ENCODE measurements at places on chromosomes 6 and 20.

DNA sequence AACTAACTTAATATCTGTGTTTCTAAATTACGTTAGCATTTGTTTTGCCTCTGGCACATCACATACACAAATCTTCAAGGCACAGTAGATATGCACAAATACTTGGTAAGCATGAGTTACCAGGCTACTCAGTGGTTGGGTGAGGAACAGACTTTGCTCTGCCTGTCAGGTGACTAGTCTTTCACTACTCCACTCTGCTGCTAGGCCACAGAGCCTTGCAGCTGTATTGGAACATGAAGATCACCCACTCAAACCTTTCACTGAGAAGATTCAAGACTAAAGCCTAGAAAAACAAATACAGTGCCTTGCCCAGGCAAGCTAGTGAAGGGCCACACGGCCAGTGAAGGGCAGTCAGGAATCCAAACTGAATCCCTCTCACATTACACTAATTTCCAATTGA, 47.0 kb downstream of the DTNBP1 start:
- DNase-seq, result no peak

- no peak for DNase-seq
Measured at GRCh38 chr20:47703748-47704147, 81.5 kb downstream of the SULF2 start.

- DNase-seq, result no peak
Measured at GRCh38 chr6:37990762-37991525, 171.4 kb downstream of the ZFAND3 start.

GRCh38 chr6:121436274-121436857, 920 bp downstream of the GJA1 start:
- no peak for DNase-seq

GRCh38 chr6:5898563-5898962, 108.2 kb downstream of the NRN1 start:
- no peak for DNase-seq

- no peak for DNase-seq
Measured at GRCh38 chr20:54158226-54158625, 15.6 kb downstream of the CYP24A1 start.

- DNase-seq, result no peak
Measured at GRCh38 chr20:53706466-53707370, 113.1 kb upstream of the ZNF217 start.

- no peak for DNase-seq
Measured at GRCh38 chr6:109172101-109172746, 76.9 kb downstream of the CEP57L1 start.

GRCh38 chr6:56699066-56699654, 56.5 kb upstream of the DST start:
- no peak for DNase-seq

DNA sequence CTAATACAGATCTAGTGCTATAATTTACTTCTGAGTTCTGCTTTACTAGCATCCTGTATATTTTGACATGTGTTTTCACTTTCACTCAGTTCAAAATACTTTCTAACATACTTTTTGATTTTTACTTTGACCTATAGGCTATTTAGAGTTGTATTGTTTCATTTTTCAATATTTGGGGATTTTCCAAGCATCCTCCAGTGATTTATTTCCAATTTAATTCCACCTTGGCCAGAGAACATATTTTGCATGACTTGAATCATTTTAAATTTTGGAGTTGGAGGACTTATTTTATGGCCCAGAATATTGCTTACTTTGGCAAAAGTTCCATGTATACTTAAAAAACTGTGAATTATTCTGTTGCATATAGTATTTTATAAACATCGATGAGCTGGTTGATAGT, 1215.6 kb upstream of the MAP3K7 start:
- no peak for DNase-seq

DNA sequence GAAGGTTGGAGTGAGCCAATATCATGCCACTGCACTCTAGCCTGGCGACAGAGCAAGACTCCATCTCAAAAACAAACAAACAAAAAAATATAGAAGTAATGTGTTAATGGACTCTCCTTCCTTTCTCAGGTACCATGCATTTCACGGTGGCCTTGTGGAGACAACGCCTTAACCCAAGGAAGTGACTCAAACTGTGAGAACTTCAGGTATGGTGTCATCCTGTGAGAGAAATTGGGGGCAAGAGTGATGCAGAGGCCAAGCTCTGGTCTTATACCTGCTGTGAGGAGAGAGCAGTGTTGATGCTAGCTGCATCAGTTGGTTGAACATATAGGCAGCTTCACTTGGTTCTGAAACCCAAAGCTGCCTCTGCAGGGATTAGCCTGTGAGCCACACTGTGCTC, 6.2 kb downstream of the ITCH start:
- no peak for DNase-seq

- DNase-seq, result no peak
Measured at GRCh38 chr6:18240230-18240629, 24.1 kb downstream of the DEK start.

DNA sequence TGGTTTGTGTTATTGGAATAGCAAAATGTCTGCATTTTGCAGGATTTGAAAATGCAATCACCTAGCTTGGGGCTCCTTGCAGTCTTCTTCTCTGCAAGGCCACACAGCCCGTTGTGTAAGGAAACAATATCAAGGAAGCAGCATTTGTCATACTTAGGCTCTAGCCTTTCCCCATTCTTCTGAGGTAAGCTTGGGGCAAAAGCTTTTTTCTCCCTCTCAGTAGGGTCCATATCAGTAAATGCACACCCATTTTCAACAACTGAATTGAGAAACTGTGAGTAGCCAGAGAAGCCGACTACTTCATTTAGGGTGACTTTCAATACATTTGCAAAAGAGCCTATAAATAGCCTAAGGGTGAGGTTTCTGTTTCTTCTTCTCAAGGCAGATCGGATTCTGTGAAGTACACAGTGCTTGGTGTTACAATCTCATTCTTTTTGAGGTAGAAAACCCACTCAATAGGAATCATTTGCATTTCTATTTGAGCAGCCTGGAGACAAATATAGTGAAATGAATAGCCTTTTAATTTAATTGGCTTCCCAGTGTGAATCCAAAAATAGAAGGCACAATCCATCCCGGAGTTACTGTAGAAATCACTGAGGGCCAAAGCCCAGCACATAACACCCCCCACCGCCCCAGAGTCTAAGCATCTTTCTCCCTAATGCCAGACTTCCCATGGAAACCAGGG, 61.8 kb downstream of the BTBD3 start:
- no peak for DNase-seq

DNA sequence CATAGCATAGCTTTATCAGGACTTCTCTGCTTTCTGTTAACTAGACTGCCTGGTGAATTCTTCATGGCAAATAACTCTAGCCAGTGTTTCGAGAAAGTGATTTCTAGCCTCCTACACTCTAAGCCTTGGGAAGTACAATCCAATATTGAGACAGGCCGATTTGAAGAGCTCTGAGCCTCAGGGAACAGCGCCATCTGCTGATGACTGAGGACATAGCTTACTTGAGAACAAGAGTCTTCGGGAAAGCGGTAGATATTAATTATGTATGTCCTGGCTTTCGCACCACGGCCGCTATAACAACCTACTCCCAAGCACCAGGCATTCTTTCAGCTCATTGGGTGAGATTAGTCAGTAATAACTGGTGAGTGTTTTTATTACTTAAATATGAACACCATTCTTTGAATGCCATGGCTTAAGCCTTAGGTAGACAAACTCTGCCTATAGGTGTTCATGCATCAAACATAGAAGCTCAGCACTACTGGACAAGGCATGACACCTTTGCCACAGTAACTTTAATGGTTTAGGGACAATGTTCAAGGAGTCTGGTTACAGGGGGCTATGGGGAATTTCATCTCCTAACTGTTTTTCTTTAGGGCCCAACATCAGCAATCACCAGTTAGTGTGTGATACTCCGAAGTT, 518.6 kb downstream of the BMP2 start:
- DNase-seq, result peak; percentile 4

DNA sequence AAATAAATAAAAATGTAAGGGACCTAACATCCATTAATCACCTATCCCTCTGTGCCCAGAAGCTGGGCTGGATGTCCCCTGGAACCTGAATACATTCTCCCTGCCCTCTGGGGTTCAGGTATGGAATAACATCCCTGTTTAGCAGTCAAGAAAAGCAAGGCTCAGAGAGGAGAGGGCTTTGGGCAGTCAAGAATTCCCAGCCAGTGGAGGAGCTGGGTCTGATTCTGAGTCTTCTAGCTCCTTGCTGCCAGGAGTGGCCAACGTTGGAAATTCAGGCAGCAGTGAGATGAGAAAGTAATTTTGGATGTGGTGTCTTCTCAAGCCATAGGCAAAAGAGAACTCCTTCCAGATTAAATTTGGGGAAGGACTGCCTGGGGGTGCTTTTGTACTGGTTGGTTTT, 42.6 kb upstream of the ZNFX1 start:
- DNase-seq, result no peak

DNA sequence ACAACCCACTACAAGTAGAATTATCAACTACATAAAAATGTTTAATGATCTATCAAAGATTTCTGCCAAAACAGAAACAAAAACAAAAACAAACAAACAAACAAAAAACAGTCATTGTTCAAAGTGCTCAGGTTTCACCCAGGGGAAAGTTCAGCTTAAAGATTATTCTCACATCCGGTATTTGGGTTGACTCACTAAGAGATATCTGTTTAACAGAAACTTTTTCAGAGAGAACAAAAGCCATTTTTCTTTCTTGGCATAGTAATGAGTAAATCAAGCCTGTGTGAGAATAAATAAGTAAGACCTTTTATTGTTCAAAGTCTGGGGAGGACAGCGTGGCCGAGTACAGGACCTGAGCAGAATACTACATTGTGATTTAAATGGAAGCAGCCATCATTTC, 143.6 kb downstream of the RCAN2 start:
- DNase-seq, result no peak
